Omental fat pad (tissue), 4 donors: ENCODE measurements at places on chromosomes 6 and 20.

DNA sequence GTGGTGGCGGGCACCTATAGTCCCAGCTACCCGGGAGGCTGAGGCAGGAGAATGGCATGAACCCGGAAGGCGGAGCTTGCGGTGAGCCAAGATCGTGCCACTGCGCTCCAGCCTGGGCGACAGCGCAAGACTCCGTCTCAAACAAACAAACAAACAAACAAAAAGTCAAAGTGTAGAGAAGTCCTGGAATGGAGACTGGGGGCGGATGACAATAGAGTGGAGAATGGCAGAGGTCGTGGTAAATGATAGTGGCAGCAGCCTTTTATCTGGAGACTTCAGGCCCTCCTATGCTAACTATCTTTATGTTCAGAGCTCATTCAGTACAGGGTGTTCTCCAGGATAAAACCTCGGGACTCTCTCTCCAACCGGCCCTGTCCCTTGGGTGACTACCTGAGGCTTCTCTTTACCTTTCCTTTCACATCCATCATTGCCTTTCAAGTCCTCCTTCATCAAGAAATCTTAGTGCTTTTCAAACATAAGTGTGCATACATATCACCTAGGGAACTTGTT lies 1.4 kb upstream of the FKBPL start:
- no peak for DNase-seq

- DNase-seq: no peak
Measured at GRCh38 chr6:100209323-100210136, 215.5 kb upstream of the MCHR2 start.

GRCh38 chr6:20669571-20670314 lies 135.5 kb downstream of the CDKAL1 start:
- DNase-seq: no peak

- no peak for DNase-seq
Measured at GRCh38 chr20:63444548-63444947, 27.9 kb downstream of the KCNQ2 start.

GRCh38 chr6:14544666-14545065 lies 427.1 kb downstream of the CD83 start:
- DNase-seq: no peak

GRCh38 chr20:58286729-58287128 lies 22.8 kb upstream of the RAB22A start:
- DNase-seq: no peak

DNA sequence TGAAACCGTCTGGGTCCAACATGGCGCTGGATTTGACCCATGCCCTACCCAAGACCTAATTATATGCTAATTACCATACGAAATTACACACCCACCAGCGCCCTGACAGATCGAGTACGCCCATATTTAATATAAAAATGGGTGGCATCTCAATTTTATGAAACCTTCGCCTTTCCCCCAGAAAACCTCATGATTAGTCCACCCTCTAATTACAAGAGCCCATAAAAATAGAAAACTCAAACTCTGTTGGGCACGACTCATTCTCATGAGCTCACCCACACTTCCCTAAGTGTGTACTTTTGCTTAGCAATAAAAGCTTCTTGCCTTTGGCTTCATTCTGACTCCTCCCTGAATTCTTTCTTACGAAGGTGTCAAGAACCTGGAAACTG lies 136.4 kb downstream of the OR2B2 start:
- no peak for DNase-seq

DNA sequence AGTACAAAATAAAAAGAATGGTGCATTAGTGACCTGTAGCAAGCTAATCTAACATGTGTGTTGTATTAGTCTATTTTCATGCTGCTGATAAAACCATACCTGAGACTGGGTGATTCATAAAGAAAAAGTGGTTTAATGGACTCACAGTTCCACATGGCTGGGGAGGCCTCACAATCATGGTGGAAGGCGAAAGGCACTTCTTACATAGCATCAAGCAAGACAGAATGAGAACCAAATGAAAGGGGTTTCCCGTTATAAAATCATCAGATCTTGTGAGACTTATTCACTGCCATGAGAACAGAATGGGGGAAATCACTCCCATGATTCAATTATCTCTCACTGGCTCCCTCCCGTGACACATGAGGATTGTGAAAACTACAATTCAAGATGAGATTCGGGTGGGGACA lies 45.4 kb upstream of the AIG1 start:
- DNase-seq: no peak
